ENCODE measurements at places on chromosomes 4 and X.
A peak's percentile ranks its signal among the peaks of the same experiment; 100 is the strongest.

- DNase-seq, result no peak
These were observed 1055.8 kb upstream of the DIAPH2 start for GRCh38 chrX:95628796-95629195.

DNA sequence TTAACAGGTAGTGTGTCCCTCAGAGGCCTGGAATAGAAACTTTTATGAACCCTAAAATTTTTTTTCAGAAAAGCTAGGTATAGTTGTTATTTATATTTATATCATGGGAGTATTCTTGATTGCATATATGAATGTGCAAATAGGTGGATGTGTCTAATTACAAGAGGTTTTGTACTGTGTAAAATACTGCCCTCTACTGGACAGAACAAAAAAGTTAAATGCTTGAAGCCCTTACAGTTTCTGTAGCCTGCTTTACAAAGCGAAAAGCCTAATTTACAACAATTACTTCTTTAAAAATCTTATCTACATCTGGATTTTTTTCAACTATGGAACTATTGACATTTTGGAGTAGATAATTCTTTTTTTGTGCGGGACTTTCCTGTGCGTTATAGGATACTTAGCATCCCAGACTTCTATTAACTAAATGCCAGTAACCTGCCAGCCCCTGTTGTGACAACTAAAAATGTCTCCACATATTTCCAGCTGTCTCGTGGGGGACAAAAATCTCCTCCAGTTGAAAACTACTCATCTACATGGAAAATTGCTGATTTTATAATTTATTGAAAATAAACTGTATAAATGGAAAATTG, 35.1 kb downstream of the ENPEP start:
- peak; percentile 68 for DNase-seq

GRCh38 chr4:156137679-156138473, 184.2 kb upstream of the CTSO start:
- DNase-seq, result no peak

DNA sequence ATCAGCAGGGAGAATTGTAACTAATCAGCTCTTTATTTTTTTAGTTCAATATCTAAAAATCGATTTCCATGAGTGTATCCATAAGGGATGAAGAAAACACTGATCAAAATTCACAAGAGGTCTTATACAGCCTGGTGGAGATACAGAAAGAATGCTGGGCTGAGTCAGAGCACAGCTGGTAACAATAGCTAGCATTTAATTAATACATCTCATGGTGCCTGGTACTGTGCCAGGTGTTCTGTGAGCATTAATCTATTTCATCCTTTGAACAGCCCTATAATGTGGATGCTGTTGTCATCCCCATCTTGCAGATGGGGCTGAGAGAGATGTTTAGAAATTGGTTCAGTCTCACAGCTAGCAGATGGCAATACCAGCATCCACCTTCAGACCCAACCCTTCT, 250.9 kb upstream of the RPS6KA3 start:
- DNase-seq, result no peak

- no peak for DNase-seq
These were observed 83.7 kb upstream of the NHS start for GRCh38 chrX:17291171-17291900.

DNA sequence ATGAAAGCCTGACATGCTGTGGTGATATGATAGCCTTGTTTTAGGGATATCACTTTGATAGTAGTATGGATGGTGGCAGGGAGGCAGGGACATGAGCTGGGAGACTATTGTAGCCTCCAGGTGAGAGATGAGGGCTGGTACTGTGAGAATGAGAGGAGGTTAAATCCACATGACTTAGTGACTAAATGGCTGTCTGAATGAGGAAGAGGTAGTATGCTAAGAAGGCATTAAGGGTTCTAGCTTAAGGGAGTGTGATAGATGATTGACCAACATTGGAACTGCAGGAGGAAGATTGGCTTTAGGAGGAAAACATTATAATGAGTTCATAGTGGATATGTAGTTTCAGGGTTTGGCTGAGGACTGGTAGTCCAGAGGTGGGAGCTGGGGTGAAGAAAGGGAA, 195.0 kb upstream of the ANK2 start:
- peak; percentile 26 for DNase-seq

- DNase-seq, result no peak
These were observed 192.6 kb downstream of the PDGFC start for GRCh38 chr4:156779042-156779441.

DNA sequence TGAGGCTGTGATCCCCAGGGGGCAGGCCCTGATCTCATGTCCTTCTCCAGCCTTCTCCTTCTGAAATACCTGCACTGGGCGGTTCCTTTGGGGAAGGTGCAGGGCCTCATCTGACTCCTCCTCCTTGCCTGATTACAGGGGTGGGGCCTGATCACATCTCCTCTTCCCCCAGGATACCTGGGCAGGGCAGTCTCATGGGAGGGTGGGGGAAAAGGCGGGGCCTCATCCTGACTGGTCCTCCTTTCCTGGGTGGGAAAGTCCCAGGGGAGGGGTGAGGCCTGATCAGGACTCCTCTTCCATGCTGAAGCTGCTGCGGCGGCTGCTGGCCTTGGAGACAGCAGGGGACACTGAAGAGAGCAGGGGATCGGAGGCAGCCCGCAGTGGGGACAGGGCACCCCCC, 13.3 kb downstream of the TFE3 start:
- DNase-seq, result no peak

- DNase-seq, result no peak
These were observed 4.9 kb upstream of the ZNF81 start for GRCh38 chrX:47831788-47832187.

GRCh38 chrX:110250847-110251246, 67.0 kb downstream of the AMMECR1 start:
- DNase-seq, result no peak

GRCh38 chr4:11720292-11720691, 291.6 kb upstream of the HS3ST1 start:
- DNase-seq, result no peak

DNA sequence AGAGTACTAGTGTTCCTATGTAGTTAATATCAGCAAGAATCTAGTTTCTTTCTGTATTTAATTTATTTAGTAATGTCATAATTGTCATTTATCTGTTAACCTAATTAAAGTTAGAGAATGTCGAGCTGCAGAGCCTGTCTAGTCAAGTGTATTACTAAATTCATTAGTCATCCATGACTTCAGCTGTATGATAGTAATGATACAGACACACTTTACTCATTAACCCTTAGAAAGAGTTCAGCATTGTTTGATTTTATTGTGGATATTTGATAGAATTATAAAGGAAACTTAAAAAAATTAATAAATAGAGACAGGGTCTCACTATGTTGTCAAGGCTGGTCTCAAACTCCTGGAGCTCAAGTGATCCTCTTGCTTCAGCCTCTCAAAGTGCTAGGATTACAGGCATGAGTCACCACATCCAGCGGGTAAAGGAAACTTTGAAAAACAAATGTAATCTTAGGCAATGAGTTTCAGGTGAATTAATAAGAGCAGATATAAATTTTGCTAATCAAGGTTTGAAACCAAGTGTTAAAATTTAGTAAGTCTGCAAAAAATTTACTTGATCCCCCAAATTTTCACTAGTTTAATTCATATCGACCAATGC, 110.6 kb downstream of the ANK2 start:
- DNase-seq, result no peak

DNA sequence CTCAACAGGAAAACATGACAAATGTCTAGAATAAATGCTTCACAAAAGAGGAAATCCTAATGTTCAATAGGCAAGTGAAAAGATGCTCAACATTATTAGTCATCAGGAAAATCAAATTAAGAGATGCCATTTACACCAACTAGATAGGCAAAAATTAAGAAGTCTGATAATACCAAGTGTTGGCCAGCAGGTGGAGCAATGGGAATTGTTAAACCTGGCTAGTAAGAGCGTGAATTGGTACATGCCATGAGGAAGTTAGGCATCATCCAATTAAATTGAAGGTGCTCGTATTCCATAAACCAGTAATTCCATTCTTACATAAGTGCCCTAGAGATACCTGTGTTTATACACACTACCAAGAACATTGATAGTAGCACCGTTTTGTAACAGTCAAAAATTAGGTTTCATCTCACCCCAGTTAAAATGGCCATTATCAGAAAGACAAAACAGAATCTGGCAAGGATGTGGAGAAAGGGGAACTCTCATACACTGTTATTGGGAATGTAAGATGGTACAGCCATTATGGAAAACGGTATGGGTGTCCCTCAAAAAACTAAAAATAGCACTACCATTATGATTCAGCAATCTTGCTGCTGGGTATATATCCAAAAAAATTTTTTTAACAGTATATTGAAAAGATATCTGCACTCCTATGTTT, 14.0 kb upstream of the ZCCHC18 start:
- DNase-seq, result peak; percentile 75

DNA sequence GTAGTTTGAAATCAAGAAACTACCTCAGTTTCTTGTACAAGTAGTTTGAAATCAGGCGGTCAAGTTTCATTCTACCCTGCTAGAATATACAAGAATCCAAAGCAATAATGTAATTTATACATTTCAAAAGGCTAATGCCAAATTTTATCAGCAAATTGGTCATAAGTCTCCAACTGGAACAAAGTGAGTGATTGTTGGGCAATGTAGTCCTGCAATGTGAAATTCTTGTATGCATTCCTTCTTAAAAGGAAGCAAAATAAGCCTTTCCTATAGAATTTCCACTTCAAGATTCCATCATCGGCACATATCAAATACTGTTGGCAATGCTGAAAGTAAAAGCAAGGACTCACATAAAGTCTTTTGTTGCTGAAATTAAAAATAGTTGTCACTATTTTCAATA, 334.9 kb downstream of the IL1RAPL1 start:
- DNase-seq, result no peak

- no peak for DNase-seq
These were observed 158.4 kb downstream of the INPP4B start for GRCh38 chr4:142687547-142688275.

DNA sequence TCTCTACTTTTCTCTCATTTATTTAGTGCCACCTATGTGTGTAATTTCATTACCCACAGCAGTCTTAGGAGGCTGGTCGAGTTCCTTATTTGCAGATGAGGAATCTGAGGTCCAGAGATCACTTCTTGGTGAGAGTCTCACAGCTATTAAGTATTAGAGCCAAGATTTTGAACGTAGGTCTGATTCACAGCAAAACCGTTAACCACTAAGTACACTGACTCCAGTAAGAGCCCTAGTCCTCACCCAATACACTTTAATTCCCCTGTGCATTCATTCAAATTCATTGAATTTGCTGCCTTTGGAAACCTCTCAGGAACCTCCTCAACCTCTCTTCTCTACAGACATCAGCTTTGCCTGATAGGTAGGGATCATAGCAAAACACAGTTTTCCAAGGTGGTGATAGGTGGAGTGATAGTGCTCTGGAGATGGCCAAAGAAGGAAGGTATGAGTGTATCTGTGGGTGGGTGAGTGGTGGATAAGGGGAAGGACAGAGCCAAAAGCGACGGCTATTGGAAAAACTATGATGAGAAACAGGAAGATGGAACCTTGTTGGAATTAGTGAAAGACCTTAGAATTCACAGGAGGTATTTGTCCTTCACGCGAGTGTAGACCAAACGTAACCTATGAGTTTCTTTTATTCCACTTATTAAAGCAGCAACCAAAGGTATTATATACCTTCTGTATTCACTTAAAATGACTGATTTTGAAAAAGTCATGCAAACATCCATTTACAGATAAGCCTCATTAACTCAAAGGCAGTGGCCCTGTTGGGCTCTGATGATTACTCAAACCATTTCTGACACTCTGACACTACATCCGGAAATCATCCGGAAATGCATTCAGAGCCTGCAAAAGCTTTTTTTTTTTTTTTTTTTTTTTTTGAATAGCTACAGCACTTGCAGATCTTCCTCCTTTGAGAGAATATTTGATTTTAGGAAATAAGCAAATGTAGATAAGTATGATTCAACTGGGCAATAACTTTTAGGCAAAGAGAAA, 6.3 kb downstream of the FMR1 start:
- DNase-seq, result no peak

DNA sequence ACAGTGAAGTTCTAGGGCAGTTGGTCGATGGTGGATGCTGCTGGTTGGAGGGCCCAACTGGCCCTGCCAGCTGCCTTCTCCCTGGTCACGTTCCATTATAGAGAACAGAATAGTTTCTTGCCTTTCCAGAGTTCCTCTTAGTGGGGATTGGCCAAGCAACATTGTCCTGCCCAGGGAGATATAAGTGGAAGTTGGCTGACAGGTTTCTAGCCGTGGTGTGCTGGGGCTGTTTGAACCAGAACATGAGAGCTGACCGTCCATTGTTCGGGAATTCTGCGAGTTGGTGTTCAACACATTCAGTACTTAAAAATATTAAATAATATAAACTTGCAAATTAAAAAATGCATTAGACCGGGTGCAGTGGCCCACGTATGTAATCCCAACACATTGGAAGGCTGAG, 3.5 kb upstream of the AFAP1 start:
- no peak for DNase-seq

GRCh38 chr4:101199507-101200285, 147.6 kb downstream of the PPP3CA start:
- DNase-seq, result no peak

DNA sequence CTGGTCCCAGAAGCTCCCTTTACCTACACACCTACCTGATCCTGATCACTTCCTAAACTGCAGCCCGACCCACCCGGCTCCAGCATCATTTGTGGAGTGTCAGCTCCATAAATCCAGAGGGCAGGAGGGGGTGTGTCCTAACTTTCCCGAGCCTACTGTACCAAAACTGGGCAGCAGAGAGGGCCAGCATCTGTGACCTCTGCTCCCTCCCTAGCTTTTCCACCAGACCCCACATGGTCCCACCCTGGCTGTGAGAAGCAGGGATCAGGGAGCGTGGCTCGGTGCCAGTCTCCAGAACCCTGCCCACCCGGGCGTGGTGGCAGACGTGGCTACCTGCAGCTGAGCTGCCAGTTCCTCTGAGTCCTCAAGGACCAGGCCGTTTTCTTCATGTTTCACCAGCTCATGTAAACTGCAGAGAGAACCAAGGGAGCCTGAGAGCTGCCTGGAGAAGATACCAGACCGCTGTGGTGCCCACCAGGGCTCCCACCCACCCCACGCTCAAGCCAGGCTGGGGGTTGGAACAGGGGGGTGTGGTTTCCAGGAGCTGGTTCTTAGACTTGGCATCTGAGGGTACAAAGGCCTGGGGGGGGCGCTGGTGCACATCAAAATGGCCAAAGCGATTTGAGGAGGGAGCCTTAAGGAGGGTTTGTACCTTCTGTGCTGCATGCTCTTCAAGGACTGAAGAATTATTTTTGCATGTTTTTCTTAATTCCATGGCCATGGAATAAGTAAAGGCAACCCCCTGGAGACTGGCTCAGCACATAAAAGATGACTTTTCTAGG, 76.7 kb upstream of the DRD5 start:
- no peak for DNase-seq

All from globus pallidus (tissue), 1 donor.